ENCODE measurements at places on chromosomes 3 and 15. TPM values are rescaled to one million over a fixed set of nuclear protein-coding genes. Genes with fewer than 3 reads are reported as not detected.

The TMEM158 gene
- 1.8 TPM for total RNA-seq

DNA sequence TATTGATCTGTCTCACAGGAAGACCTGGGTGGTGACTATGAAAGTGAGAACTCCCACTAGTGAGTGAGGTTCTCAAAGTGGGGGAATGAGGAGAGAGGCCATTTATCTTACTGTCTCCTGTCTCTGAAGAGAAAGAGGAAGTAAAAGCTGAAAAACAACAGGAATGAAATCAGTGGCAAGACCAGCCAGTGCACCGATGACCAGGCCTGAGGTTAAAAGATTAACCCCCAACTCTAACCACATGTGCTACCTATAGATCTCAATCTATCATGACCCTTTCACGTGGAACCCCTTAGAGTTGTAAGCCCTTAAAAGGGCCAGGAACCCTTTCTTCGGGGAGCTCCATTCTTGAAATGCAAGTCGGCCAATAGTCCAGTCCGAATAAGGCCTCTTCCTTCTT is 239.3 kb upstream of the CNTN6 start:
- no peaks in the 10 kb centered on the region for H3K27me3 ChIP-seq
- H3K4me1 ChIP-seq: no peaks in the 10 kb centered on the region
- H3K27ac ChIP-seq: no peak overlapping the region
- H3K4me3 ChIP-seq: no peak overlapping the region
- H3K36me3 ChIP-seq: no peaks in the 10 kb centered on the region

- no peaks in the 10 kb centered on the region for H3K27me3 ChIP-seq
- peak; percentile 91 for DNase-seq
- peaks cover 28% of the 10 kb centered on the region for H3K4me1 ChIP-seq
- H3K36me3 ChIP-seq: no peaks in the 10 kb centered on the region
- H3K4me3 ChIP-seq: peak overlapping the region; percentile 56
These were observed 1.5 kb upstream of the LIMD1 start for GRCh38 chr3:45592830-45593707.

GRCh38 chr3:46607603-46608028 is 4.7 kb upstream of the FAM240A start:
- no peak overlapping the region for H3K27ac ChIP-seq
- H3K36me3 ChIP-seq: no peaks in the 10 kb centered on the region
- no peak overlapping the region for H3K4me3 ChIP-seq
- no peaks in the 10 kb centered on the region for H3K27me3 ChIP-seq
- no peak for DNase-seq
- no peaks in the 10 kb centered on the region for H3K4me1 ChIP-seq

- no peaks in the 10 kb centered on the region for H3K4me1 ChIP-seq
- H3K27ac ChIP-seq: no peak overlapping the region
- H3K4me3 ChIP-seq: no peak overlapping the region
- no peak for DNase-seq
- no peaks in the 10 kb centered on the region for H3K36me3 ChIP-seq
- no peaks in the 10 kb centered on the region for H3K27me3 ChIP-seq
These were observed 135.7 kb upstream of the LRRFIP2 start for GRCh38 chr3:37309921-37310665.

The CCDC54 gene
- not detected for total RNA-seq
